ENCODE measurements at places on chromosomes 3 and 15. TPM values are rescaled to one million over a fixed set of nuclear protein-coding genes. Genes with fewer than 3 reads are reported as not detected.

The ZIC4 gene
- total RNA-seq, result 0.02 TPM

The OR5H6 gene
- total RNA-seq, result not detected

The CLDN16 gene
- not detected for total RNA-seq

The EFCC1 gene
- not detected for total RNA-seq

The GPR62 gene
- total RNA-seq, result 0.02 TPM

The SMCO1 gene
- 0.05 TPM for total RNA-seq

The GOLGA8R gene
- total RNA-seq, result 0.86 TPM

The SIDT1 gene
- 0.17 TPM for total RNA-seq

The ANKUB1 gene
- total RNA-seq, result not detected

The CEMIP gene
- 2.1 TPM for total RNA-seq

The KLHL6 gene
- not detected for total RNA-seq

The GABRR3 gene
- not detected for total RNA-seq

The ITIH1 gene
- not detected for total RNA-seq

The BUB1B gene
- total RNA-seq, result 47.1 TPM

The MESP2 gene
- 0.62 TPM for total RNA-seq

The TMEM62 gene
- 32.7 TPM for total RNA-seq

The MCTP2 gene
- total RNA-seq, result 0.91 TPM

The CCR3 gene
- 0.20 TPM for total RNA-seq

The MKRN3 gene
- 9.3 TPM for total RNA-seq

The MYH15 gene
- total RNA-seq, result 0.44 TPM

The SPINK8 gene
- total RNA-seq, result not detected

The WDR5B gene
- 4.6 TPM for total RNA-seq

The SNAP23 gene
- total RNA-seq, result 55.9 TPM

The PPP1R14D gene
- not detected for total RNA-seq

The LYZL4 gene
- not detected for total RNA-seq

The CPLX3 gene
- total RNA-seq, result not detected

The VGLL3 gene
- 13.9 TPM for total RNA-seq
